Activated naive CD4-positive, alpha-beta T cell treated with anti-CD3 and anti-CD28 coated beads, Interleukin-2, amount 10 ng/mL, durations not matched to agents 7 days and 5 days (primary cell): ENCODE measurements at places on chromosomes 1 and 21.
A peak's percentile ranks its signal among the peaks of the same experiment; 100 is the strongest.

DNA sequence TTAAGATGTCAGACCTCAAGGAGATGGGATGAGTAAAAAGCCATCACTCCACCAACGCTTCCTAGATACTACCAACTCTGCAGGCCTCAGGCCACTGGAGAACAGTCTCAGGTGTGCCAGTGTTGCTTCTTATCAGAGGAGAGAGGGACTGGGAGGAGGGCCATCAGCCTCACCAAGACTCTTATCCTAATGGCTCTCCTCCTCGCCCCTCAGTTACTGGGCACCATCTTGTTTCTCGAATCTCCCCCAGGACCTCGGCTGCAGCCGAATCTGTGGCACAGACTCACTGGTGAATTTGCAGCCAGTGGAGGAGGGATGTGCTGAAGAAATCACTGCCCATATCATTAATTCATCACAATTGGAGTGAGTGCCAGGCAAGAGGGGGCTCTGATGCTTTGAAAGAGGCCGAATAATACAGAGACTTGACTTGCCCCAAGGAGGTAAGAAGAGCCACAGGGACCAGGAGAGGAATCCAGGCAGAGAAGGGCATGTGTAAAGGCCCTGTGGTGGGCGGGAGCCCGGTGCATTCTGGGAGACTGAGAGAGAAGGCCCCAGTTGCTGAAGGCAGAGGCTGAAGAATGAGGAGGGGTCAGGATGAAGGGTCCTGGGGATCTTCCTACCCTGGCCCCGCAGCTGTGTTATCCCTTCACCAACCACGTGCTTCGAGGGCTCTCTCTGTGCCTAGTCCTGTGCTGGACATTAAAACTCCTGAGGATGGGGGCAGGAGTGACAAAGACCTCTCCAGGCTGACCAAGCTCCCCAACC is 129.8 kb downstream of the PTPRU start:
- H3K27ac ChIP-seq: no peak overlapping the region
- H3K4me3 ChIP-seq: no peak overlapping the region
- DNase-seq: no peak
- peaks cover 11% of the 10 kb centered on the region for H3K27me3 ChIP-seq
- no peaks in the 10 kb centered on the region for H3K36me3 ChIP-seq

- H3K27me3 ChIP-seq: no peaks in the 10 kb centered on the region
- no peak overlapping the region for H3K4me3 ChIP-seq
- no peak for DNase-seq
- H3K36me3 ChIP-seq: no peaks in the 10 kb centered on the region
- no peaks in the 10 kb centered on the region for H3K4me1 ChIP-seq
These were observed 371.7 kb upstream of the LRRC7 start for GRCh38 chr1:69196071-69196470.

- DNase-seq: no peak
- H3K4me3 ChIP-seq: no peak overlapping the region
- no peaks in the 10 kb centered on the region for H3K27me3 ChIP-seq
These were observed 374.8 kb downstream of the BRINP3 start for GRCh38 chr1:190102757-190103326.

- H3K4me1 ChIP-seq: no peaks in the 10 kb centered on the region
- H3K27me3 ChIP-seq: no peaks in the 10 kb centered on the region
- H3K36me3 ChIP-seq: no peaks in the 10 kb centered on the region
- no peak overlapping the region for H3K27ac ChIP-seq
These were observed 443.9 kb downstream of the DSCAM start for GRCh38 chr21:40402884-40403582.

GRCh38 chr1:117562581-117563491 is 43.0 kb upstream of the TENT5C start:
- no peak for DNase-seq
- no peak overlapping the region for H3K4me3 ChIP-seq
- H3K36me3 ChIP-seq: peaks cover 3% of the 10 kb centered on the region
- peaks cover 3% of the 10 kb centered on the region for H3K4me1 ChIP-seq

DNA sequence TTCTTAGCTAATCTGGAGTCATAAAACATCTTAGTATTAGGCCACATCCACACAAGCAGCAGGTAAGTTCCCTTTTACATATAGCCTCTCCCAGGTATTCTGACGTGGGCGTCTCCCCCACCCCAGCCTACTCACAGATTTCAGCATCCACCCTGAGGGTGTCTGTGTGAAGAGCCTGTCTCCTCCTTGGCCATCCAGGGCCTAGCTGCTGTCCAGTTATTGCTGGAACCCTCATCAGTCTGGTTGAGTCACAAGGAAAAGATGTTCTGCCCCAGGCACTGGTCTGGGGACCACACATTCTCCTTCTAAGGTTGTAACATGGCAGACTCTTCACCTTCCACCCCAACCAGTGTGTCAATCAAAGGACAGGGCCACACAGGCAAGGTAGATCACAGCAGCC is 57.6 kb downstream of the ETS2 start:
- no peak for DNase-seq
- H3K4me1 ChIP-seq: no peaks in the 10 kb centered on the region
- no peaks in the 10 kb centered on the region for H3K36me3 ChIP-seq

DNA sequence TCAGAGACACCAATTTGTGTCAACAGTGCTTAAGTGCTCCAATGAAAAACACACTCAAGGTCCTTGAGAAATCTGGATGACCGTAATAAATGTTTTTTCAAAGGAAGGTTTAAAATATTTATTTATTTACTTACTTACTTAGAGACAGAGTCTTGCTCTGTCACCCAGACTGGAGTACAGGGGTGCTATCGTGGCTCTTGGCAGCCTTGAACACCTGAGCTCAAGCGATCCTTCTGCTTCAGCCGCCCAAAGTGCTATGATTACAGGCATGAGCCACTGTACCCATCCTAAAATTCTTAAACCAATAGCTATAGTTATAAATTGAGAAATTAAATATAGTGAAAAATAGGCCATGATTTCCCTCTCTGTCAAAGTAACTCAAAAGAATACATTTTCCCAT is 17.3 kb upstream of the ERICH3 start:
- no peak overlapping the region for H3K27ac ChIP-seq
- no peak for DNase-seq
- H3K27me3 ChIP-seq: no peaks in the 10 kb centered on the region
- no peak overlapping the region for H3K4me3 ChIP-seq

DNA sequence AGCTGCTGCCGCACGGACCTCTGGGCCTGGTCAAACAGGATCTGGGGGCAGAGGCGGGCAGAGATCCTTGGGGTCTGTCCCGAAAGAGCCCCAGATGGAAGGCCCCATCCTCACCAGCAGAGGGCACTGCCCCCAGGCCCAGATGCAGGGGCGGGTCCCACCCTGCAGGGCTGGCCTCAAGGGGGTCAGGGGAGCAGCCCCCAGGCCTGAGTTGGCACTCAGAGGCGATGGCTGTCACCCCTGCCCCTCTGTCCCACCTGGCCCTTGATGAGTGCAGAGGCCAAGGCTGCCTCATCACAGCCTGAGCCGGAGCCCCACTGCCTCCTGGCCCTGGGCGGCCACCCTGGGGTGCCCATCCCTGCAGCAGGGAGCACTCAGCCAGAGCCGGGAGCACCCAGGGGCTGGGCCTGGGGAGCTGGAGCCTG is 5.7 kb downstream of the ACAP3 start:
- no peak overlapping the region for H3K4me3 ChIP-seq
- no peak overlapping the region for H3K27ac ChIP-seq
- H3K36me3 ChIP-seq: peaks cover 2% of the 10 kb centered on the region
- peak; percentile 40 for DNase-seq
- H3K27me3 ChIP-seq: no peaks in the 10 kb centered on the region

DNA sequence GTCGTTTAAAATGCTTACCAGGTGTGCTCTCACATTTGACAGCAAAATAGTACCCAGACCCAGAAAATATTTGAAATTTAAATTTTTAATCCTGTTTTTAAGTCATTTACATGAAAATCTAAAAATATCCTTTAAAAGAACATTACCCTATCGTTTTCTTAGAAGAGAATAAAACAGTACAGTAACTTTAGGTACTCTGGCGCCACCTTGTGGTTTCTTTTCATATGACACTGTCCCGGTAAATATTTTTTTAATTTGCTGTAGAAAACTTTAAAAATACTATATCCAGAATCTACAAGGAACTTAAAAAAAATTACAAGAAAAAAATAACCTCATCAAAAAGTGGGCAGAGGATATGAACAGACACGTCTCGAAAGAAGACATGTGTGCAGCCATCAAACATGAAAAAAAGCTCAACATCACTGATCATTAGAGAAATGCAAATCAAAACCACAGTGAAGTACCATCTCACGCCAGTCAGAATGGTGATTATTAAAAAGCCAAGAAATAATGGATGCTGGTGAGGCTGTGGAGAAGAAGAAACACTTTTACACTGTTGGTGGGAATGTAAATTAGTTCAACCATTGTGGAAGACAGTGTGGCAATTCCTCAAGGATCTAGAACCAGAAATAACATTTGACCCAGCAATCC is 129.2 kb downstream of the RGS21 start:
- no peaks in the 10 kb centered on the region for H3K36me3 ChIP-seq
- DNase-seq: peak; percentile 58
- no peak overlapping the region for H3K27ac ChIP-seq
- H3K27me3 ChIP-seq: peaks cover 3% of the 10 kb centered on the region
- H3K4me3 ChIP-seq: no peak overlapping the region
- no peaks in the 10 kb centered on the region for H3K4me1 ChIP-seq

- no peaks in the 10 kb centered on the region for H3K36me3 ChIP-seq
- H3K4me1 ChIP-seq: no peaks in the 10 kb centered on the region
- no peak overlapping the region for H3K27ac ChIP-seq
- no peak overlapping the region for H3K4me3 ChIP-seq
These were observed 189.0 kb upstream of the ZRANB2 start for GRCh38 chr1:71269818-71270217.

GRCh38 chr1:59128784-59129227 is 168.1 kb upstream of the FGGY start:
- no peak overlapping the region for H3K27ac ChIP-seq
- H3K27me3 ChIP-seq: peaks cover 14% of the 10 kb centered on the region
- peaks cover 9% of the 10 kb centered on the region for H3K4me1 ChIP-seq
- no peak for DNase-seq
- H3K36me3 ChIP-seq: peaks cover 1% of the 10 kb centered on the region

GRCh38 chr1:66300972-66301451 is 232.9 kb upstream of the SGIP1 start:
- peak; percentile 42 for DNase-seq
- peaks cover 34% of the 10 kb centered on the region for H3K4me1 ChIP-seq
- peak overlapping the region; percentile 69 for H3K4me3 ChIP-seq
- peak overlapping the region; percentile 89 for H3K27ac ChIP-seq

- H3K36me3 ChIP-seq: no peaks in the 10 kb centered on the region
- H3K27me3 ChIP-seq: peaks cover 4% of the 10 kb centered on the region
- DNase-seq: no peak
These were observed 50.8 kb downstream of the CAPN9 start for GRCh38 chr1:230797942-230798365.

GRCh38 chr21:43004926-43005325 is 30.6 kb downstream of the PKNOX1 start:
- peaks cover 31% of the 10 kb centered on the region for H3K36me3 ChIP-seq
- DNase-seq: no peak
- no peaks in the 10 kb centered on the region for H3K4me1 ChIP-seq
- H3K27ac ChIP-seq: no peak overlapping the region
- no peaks in the 10 kb centered on the region for H3K27me3 ChIP-seq

- H3K4me1 ChIP-seq: peaks cover 19% of the 10 kb centered on the region
- H3K4me3 ChIP-seq: peak overlapping the region; percentile 83
- DNase-seq: no peak
- H3K36me3 ChIP-seq: no peaks in the 10 kb centered on the region
- H3K27me3 ChIP-seq: peaks cover 24% of the 10 kb centered on the region
These were observed 852 bp upstream of the RAVER2 start for GRCh38 chr1:64743954-64744491.

- H3K4me1 ChIP-seq: peaks cover 12% of the 10 kb centered on the region
- no peak overlapping the region for H3K4me3 ChIP-seq
- no peak for DNase-seq
- no peaks in the 10 kb centered on the region for H3K36me3 ChIP-seq
These were observed 82.9 kb downstream of the PCBP3 start for GRCh38 chr21:45726438-45726837.

GRCh38 chr1:89762386-89762778 is 58.5 kb upstream of the LRRC8D start:
- peaks cover 17% of the 10 kb centered on the region for H3K36me3 ChIP-seq
- H3K4me3 ChIP-seq: peak overlapping the region; percentile 71
- peaks cover 60% of the 10 kb centered on the region for H3K4me1 ChIP-seq
- peaks cover 11% of the 10 kb centered on the region for H3K27me3 ChIP-seq
- no peak overlapping the region for H3K27ac ChIP-seq
- no peak for DNase-seq

- H3K4me3 ChIP-seq: no peak overlapping the region
- H3K4me1 ChIP-seq: no peaks in the 10 kb centered on the region
- no peaks in the 10 kb centered on the region for H3K27me3 ChIP-seq
- H3K27ac ChIP-seq: no peak overlapping the region
These were observed 237.8 kb downstream of the FMN2 start for GRCh38 chr1:240329443-240329842.

- no peaks in the 10 kb centered on the region for H3K27me3 ChIP-seq
- H3K4me1 ChIP-seq: no peaks in the 10 kb centered on the region
- DNase-seq: no peak
- H3K27ac ChIP-seq: no peak overlapping the region
- H3K4me3 ChIP-seq: no peak overlapping the region
- no peaks in the 10 kb centered on the region for H3K36me3 ChIP-seq
These were observed 272.4 kb downstream of the TPR start for GRCh38 chr1:186102547-186103148.

GRCh38 chr1:202038688-202039346 is 28.4 kb downstream of the ELF3 start:
- H3K4me1 ChIP-seq: no peaks in the 10 kb centered on the region
- H3K36me3 ChIP-seq: no peaks in the 10 kb centered on the region
- DNase-seq: no peak
- peaks cover 6% of the 10 kb centered on the region for H3K27me3 ChIP-seq
- H3K4me3 ChIP-seq: no peak overlapping the region
- no peak overlapping the region for H3K27ac ChIP-seq

DNA sequence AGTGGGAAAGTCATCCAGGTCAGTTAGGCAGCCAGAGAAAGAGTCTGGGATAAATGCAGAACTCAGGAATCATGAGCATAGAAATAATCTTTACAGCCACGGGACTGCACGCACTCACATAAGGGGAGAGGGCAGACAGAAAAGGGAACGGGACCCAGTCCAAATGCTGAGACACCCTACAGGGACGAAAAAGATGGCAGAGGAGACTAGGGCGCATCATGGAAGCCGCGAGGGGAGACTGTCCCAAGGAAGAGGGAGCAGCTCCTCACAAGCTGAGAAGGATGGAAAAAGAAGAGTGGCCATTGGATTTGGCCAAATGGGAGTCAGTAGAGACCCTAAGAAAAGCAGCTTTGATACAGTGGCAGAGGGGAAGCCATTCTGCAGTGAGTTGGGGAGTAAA is 102.9 kb upstream of the TLR5 start:
- no peaks in the 10 kb centered on the region for H3K36me3 ChIP-seq
- H3K27me3 ChIP-seq: no peaks in the 10 kb centered on the region
- H3K27ac ChIP-seq: no peak overlapping the region
- DNase-seq: no peak
- peaks cover 28% of the 10 kb centered on the region for H3K4me1 ChIP-seq

DNA sequence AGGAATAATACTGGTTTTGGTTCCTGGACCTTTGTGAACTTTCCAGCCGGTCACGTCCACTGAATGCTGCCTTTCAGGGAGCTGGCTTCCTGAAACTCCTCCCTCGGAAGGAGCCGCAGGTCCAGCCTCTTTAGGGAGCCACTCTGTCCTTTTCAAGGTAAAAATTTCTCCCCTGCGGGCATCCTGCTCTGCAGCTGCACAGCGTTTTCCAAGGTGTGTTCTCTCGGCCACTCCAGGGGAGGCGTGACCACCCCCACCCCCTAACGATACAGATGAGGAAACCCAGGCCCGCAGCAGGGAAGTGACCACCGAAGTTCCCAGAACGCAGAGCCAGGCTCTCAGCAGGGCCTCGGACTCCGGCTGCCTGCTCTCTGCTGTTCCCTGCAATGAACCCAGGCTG is 21.5 kb downstream of the PADI2 start:
- H3K36me3 ChIP-seq: no peaks in the 10 kb centered on the region
- H3K4me1 ChIP-seq: no peaks in the 10 kb centered on the region
- DNase-seq: no peak
- H3K27ac ChIP-seq: no peak overlapping the region
- peaks cover 23% of the 10 kb centered on the region for H3K27me3 ChIP-seq
